ENCODE measurements at places on chromosomes 3 and 15.

DNA sequence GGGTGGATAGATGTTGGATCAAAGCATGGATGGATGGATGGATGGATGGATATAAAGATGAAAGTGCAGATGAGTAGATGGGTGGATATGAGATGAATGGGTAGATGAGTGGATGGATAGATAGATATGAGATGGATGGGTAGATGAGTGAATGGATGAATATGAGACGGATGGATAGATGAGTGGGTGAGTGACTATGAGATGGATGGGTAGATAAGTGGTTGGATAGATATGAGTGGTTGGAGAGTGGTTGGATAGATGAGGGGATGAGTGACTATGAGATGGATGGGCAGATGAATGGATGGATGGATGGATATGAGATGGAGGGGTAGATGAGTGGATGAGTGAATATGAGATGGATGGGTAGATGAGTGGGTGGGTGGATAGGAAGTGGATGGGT is 204.6 kb upstream of the TLE3 start:
- DNase-seq: no peak

DNA sequence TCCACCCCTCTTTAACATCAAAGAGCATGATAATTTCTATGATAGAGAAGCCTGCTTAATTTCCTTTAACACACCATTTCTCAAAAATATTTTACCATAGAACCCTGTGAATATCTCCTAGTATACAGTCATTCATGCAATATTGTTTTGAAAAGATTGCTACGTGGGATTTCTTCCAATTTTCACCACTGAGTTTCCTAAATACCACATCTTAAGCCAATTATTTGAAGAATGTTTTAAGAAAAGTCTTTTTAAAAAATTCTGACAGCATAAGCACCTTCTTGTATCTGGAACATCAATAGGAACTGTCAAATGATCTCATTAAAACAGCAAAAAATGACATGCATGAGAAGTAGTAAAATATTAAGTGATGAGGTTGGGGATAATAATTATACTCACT is 1126.7 kb downstream of the TUSC7 start:
- DNase-seq: no peak

GRCh38 chr15:65896236-65896635 is 26.9 kb downstream of the RAB11A start:
- peak; percentile 58 for DNase-seq

- DNase-seq: peak; percentile 21
These were observed 74.2 kb upstream of the PROK2 start for GRCh38 chr3:71859123-71859519.

- DNase-seq: no peak
These were observed 28.7 kb upstream of the LHFPL4 start for GRCh38 chr3:9582332-9582731.

- DNase-seq: peak; percentile 42
These were observed 13.4 kb upstream of the MFSD1 start for GRCh38 chr3:158788446-158788845.
